Cardiac fibroblast (primary cell): ENCODE measurements at places on chromosomes 6 and 20.
A peak's percentile ranks its signal among the peaks of the same experiment; 100 is the strongest.

- DNase-seq: no peak
Measured at GRCh38 chr6:42095094-42095493, 44.8 kb downstream of the TAF8 start.

- peak; percentile 63 for DNase-seq
Measured at GRCh38 chr6:56040223-56040622, 164.8 kb upstream of the BMP5 start.

GRCh38 chr20:61045876-61046585, 206.0 kb upstream of the CDH4 start:
- no peak for DNase-seq

DNA sequence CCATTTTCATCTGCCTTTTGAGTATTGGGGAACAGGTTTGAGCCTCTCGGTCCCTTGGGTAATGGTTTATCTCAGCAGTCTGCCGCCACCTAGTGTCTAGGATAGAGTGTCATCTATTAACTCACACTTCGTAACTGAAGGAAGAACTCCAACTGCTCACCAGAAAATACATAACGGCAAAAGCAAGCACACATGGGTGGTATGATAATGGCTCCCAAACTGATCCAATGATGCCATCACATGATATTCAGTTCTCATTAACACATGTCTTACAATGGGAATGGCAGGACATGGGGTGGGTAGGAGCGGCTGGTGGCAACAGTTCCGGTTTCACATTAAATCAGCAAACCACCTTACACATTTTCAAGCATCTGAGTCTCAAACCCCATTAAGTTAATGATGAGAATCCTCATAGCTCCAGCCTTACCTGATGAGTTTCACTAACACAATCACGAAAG, 110.7 kb upstream of the PHACTR1 start:
- DNase-seq: peak; percentile 77

- no peak for DNase-seq
Measured at GRCh38 chr6:157571269-157571668, 190.3 kb downstream of the ZDHHC14 start.

DNA sequence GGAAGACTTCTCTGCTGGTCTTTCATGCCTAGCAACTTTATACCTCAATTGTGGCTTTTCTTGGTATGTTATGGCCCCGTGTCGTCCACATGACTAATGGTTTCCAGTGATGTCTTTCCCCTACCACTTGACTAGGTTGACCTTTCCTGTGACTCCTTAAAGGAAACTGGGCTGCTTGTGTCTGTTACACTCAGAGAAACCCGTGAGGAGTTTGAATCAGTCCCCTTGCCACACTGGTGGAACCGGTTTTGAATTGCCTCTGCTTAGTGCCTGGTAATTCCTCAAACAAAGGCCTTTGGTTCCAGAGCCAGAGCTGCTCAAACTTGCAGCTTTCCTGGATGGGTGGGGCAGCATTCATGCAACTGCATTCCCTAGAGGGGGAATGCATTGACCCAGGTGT, 21.9 kb downstream of the ECT2L start:
- peak; percentile 84 for DNase-seq

DNA sequence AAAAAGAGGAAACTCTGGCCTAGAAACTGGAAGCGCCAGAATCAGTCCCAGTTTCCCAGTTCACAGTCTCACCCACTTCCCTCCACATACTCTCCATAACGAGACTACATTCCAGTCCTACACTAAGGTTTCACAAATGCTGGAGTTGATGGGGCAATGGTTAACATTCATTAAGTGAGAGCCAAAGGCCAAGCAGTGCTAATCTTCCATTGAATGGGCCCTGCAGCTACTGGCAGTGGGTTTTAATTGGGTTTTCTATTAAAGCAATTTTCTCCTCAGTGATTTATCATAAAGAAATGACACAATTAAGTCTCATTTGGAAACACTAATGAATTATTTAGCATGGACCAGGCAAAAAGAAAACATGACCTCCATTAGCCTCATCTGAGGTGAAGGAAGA, 20.8 kb upstream of the NRSN1 start:
- DNase-seq: no peak

GRCh38 chr6:13566500-13566899, 7.9 kb upstream of the SIRT5 start:
- DNase-seq: no peak

DNA sequence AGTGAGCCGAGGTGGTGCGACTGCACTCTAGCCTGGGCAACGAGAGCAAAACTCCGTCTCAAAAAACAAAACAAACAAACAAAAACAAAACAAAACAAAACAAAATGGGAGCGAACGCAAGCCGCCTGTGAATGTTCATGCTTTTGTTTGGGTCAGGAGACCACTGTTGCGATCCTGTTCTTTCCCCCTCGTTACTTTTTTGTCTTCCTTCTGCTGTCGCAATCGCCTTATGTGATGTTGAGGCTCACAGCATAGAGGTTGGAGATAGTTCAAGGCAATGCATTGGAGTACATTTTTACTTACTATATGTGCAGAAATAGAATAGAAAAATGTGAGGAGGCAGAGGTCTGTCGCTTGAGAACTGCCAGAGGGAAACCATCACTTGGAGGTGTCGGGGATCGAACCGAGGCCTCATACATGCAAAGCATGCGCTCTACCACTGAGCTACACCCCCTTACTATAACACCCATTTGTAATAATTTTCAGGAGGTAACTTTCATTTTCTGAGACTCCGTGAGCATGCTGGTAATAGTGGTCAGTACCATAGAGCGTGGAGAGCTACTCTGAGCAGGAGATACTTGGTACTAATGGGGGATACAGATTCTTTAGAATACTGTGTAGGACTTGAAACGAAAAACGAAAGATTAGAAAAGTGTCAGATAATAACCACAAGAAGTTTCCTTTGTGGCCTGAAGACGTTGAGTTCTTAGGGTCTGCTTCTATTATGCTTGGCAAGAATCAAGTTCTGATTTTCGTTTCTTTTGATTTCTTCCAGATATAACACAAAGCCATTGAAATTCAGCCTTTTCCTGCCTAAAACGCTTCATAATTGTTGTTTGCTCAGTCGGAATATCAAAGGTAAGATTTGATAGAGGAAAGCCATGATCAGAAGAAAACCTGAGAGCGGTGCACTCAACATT, 121.1 kb downstream of the TRIM27 start:
- peak; percentile 29 for DNase-seq

DNA sequence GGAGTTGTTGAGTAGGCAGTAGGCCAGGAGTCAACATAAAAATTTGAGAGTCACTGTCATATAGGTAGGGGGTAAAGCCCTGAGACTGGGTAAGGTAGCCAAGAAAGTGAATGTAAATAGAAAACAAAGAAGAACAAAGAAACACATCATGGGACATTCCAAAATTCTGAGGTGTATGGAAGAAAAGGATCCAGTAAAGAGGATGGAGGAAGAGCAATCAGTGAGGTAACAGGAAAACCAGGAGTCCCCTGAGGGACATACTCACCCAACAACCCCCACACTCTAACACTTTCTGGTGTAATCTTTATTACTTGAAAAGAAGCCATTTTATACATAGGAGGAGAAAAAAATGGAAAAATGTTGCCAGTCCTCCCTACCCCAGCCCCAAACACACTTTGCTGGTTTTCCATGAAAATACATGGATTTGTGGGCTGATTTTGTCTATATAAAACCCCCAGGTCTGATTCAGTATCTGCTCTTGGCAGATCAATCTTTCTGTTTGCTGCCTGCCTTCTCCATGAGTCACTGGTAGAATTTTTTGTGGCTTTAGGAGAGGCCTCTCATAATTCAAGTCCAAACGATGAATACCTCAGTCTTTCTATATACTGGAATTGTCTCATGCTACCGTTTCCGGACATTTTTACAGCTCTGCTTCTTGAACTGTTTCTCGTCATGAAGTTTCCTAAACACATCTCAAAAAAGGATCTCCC, 271.4 kb upstream of the MAN1A1 start:
- peak; percentile 95 for DNase-seq

DNA sequence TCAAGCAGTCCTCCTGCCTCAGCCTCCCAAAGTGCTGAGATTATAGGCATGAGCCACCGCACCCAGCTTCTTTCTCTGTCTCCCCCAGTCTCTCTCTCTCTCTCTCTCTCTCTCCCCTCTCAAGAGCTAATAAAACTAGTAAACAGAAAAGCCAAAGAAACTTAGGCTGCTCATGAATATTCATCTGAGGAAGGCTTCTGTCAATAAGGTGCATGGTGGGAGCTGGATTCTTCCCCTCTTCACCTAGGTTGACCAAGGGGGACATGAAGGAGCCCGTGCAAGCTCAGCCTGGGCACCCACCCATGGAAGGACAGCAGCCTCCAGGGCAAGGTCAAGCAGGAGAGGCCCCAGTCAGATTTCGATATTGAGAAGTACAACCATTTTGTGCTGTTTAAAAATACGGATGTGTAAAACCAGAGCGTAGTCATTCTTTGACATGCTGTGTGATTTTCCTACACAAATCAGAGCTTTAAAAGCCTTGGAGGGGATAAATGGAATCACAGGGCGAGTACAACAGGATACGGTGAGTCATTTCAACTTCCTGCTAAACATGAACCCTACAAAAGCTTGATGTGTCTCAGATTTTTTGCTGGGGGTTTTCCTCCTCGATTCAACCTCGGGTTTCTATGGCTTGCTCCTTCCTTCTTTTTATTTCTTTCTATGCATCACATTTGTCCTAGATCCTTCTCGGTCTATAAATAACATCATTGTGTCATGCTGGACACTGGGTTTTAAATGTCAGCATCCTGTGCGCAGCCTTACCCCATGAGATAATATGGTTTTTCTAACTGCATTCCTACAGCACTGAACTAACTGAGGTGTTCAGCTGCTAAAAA, 368.9 kb upstream of the JARID2 start:
- peak; percentile 92 for DNase-seq

- peak; percentile 20 for DNase-seq
Measured at GRCh38 chr20:47713878-47714450, 71.3 kb downstream of the SULF2 start.

DNA sequence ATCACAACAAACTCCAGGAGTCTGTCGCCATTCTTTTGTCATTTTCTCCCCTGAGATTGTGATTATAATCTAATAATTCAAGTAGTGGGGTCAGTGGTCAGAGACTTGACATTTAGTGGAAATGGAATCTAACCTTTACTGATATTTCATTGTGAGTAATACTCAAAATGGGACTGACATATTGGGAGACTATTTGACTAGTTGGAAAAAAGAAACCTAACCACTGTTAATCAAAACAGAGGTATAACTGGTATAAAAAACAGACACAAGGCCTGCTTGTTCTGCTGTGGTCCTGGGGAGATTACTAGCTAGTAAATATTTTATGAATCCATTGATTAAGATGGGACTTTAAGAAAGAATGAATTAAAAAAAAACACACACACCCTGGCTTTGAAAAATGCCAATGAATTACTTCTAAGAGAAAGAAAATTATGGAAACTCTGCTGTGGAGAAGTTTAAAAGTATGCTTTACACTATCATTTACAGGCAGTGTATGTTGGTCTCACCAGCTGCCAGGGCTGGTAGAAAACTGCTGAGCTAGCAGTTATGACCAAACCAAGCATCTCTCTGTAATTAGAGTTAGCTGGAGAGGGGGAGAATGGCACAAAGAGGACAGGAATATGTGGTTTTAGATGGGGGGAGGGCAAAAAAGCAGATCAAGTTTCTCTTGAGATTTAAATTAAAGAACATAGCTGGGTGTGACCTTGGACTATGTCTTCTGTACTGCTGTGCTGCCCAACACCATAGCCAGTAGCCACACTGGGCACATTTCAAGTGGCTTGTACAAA, 103.7 kb downstream of the FYN start:
- DNase-seq: no peak

GRCh38 chr6:106161893-106162292, 75.8 kb downstream of the PRDM1 start:
- DNase-seq: no peak

GRCh38 chr6:34922177-34922663, 33.2 kb downstream of the ANKS1A start:
- peak; percentile 61 for DNase-seq

DNA sequence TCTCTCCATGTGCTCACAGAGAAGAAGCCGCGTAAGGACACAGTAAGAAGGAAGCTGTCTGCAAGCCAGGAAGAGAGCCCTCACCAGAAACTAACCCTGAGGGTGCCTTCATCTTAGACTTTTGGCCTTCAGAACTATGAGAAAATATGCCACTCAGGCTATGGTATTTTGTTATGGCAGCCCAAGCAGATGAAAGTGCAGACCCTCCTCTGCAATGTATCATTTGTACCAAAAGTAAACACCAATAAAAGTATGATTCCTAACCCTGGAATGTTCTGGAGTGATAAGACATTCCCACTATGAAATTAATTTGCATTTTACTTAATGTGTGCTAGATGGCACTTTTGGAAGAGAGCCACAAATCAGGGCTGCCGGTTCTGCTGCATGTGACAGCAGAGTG, 594.3 kb downstream of the UTRN start:
- no peak for DNase-seq

- no peak for DNase-seq
Measured at GRCh38 chr6:53568776-53569616, 24.1 kb upstream of the GCLC start.

GRCh38 chr20:59782986-59783640, 150.3 kb downstream of the SYCP2 start:
- peak; percentile 39 for DNase-seq

GRCh38 chr20:13264907-13265306, 43.8 kb downstream of the ISM1 start:
- DNase-seq: no peak

DNA sequence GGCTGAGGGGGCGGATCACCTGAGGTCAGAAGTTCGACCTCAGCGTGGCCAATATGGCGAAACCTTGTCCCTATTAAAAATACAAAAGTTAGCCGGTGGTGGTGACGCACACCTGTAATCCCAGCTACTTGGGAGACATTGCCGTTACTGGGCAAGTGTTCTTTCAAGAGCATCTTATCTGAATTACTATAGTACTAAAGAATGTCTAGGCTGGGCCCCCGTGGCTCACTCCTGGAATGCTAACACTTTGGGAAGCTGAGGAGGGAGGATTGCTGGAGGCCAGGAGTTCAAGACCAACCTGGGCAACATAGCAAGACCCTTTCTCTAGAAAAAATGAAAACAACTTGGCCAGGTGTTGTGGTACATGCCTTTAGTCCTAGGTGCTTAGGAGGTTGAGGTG, 859 bp upstream of the ZFP57 start:
- DNase-seq: no peak

- peak; percentile 84 for DNase-seq
Measured at GRCh38 chr20:50434653-50435396, 75.4 kb upstream of the PTPN1 start.

GRCh38 chr6:158662607-158662953, 12.7 kb downstream of the SYTL3 start:
- DNase-seq: no peak

DNA sequence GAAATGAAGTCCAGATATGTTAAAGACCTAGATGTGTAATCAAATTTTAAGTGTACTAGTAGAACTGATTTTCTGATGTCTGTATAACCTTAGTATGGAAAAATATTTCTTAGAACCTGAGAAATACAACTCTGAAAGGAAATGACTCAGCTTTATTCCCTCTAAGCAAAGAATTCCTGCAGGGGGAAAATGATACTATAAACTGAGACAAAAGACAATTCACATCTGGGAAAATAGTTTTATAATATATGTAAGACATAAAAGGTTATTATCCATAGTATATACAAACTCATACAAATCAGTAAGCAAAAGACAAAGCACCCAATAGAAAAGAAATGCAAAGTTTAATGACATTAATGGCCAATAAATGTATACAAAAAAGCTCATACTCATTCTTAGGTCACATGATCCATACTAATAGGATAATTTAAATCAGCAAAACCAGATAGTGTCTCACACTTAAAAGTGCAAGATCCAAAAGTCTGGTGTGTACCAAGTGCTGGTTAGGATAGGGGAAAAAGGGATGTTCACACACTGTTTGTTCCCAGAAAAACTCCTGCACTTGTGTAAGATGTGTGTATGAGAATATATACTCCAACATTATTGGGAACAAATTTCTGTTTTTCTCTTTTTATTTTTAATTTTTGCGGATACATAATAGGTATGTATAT, 22.6 kb downstream of the RNF217 start:
- peak; percentile 48 for DNase-seq
